ENCODE measurements at places on chromosomes 7 and 10.

GRCh38 chr10:20672741-20673140, 224.4 kb downstream of the NEBL start:
- DNase-seq = no peak

DNA sequence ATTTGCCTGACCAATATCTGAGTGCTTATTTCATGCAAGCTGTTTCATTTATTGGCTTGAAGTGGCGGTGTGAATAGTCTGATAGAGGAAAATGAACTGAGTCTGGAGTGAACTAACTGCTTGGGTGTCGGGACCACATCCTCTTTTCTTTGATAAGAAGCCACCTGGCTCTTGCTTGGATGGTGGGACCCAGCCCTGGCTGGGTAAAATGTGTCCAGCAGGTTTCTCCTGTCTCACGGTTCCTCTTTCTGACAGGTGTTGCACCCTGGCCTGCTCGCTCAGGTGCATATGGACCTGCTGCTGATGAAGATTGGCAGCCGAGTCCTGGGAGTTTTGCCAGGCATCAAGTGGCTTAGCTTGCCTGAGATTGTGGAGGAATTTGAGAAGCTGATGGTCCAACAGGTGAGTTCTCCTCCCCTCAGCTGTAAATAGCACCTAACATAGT, 1.6 kb downstream of the ADCK2 start:
- DNase-seq = no peak

DNA sequence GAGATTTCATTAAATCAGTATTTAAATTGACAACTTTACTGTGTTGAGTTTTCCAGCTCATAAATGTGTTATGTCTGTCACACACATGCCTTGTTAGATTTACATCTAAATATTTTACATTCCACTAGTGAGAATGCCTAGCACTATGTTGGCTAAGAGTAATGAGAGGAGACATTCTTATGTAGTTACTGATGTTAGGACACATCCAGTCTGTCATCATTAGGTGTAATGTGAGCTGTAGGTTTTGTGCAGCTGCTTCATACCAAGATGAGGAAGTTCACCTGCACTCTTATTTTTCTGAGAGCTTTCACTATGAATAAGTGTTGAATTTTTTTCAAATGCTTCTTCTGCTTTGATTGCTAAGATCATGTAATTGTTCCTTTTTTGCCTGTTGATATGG, 218.0 kb upstream of the IGFBP3 start:
- no peak for DNase-seq

DNA sequence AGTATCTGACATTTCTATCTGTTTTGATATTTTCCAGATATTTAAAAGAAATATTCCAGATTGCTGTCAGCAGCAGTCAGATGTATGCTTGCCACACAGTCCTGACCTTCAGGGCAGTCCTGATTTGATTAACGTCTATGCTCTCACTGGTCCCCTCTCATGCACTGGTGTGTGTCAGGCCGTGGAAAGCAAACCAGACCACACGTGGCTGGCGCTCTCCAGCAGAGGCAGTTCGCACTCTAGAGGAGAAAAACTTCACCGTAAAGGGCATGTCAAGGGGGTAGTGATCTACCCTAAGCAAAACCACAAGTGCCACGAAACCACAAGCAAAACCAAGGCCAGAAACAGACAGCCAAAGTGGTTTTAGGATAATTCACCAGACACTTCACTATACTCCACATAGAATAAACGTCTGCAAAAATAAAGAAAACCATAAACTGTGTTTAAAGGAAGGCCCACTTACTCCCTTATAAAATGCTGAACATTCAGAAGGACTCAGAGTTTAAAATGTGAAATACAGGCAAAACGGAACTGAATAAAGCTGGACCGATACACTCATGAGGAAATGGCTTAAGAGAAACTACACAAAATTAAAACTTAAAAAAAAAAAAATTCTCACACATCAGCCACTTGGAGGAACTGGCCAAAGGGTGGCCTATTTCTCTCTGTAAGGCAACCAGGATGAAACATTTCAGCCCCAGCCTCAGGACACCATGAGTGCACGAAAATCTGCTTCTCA, 26.4 kb downstream of the PARP12 start:
- DNase-seq = peak; percentile 64

DNA sequence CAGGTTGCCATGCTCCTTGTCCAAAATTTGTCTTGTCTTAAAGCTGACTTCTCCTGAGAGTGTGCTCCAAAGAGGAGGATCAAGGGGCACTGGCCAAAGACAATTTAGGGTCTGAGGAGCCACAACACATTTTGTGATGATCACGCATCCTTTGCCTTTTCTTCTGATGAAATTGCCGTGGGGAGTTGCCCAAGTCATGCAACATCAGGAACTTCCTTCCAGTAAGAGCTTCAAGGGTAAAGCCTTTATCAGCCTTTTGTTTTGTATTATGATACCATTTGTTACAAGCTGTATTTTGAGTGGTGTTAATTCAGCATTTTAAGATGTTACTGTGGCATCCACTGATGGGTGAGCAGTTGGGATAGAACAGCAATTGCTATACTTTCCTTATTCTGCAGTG, 131.2 kb upstream of the MKI67 start:
- no peak for DNase-seq

- DNase-seq = no peak
Measured at GRCh38 chr7:82468435-82468834, 24.9 kb upstream of the CACNA2D1 start.

DNA sequence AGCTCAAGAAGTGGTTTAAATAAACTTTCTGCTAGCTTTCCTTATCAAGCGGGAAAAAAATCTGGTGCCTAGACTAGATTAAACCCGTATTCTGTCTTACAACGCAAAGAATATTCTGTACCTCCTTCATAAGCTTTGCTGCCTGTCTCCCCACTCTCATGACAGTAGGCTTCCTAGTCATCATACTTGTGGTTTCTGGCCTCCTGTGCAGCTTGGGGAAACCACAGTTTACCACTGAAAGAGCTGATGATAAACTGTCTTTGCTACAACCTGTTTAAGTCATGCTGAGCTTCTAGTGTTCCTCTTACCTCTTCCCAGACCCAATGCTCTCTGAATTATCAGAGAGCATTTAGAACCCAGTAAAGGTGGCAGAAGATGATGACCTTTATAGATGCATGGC, 55.0 kb downstream of the PODXL start:
- peak; percentile 87 for DNase-seq

DNA sequence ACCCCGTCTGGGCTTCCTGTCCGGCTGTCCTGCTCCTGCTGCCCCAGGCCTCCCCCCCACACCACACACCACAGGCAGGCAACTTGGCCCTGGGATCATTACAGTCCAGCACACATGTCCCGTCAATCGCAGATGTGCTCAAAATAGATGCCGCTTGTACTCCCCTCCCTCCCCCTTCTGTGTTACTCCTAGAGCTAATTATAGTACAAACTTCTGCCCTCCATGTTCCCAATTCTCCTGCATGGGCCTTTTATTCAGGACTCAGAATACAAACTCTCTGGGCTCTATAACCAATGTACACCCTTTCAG, at the start of gene SYNPO2L:
TSS of gene SYNPO2L (minus strand) at position 40 of the 309 bp plus-strand sequence. CDS start 107 bp downstream, outside the sequence.
- DNase-seq = no peak

DNA sequence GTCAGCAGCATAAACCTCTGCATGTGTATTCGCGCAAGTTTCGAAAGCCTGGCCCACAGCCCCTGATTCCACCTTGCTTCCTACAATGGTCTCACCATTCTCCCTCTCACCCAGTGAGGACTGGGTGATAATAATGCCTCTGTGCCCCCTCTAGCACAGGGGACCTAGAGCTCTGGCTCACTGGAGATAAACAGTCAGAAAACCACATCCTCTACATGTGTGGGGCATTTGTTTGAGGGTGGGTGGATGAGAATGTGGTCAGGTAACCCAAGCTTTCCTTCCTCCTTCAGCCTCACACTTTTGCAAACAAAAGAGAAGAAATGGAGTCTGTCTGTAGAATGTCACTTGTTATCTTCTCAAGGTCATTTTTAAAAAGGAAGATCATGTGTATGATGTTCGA, 373.5 kb downstream of the KCNMA1 start:
- DNase-seq = peak; percentile 94

GRCh38 chr10:52368725-52369124, 54.6 kb downstream of the DKK1 start:
- DNase-seq = no peak

GRCh38 chr7:87580636-87581035, 20.0 kb downstream of the ABCB1 start:
- DNase-seq = no peak

GRCh38 chr10:60367901-60368300, 21.8 kb downstream of the ANK3 start:
- DNase-seq = no peak

- DNase-seq = no peak
Measured at GRCh38 chr7:36115448-36116321, 37.4 kb upstream of the EEPD1 start.

DNA sequence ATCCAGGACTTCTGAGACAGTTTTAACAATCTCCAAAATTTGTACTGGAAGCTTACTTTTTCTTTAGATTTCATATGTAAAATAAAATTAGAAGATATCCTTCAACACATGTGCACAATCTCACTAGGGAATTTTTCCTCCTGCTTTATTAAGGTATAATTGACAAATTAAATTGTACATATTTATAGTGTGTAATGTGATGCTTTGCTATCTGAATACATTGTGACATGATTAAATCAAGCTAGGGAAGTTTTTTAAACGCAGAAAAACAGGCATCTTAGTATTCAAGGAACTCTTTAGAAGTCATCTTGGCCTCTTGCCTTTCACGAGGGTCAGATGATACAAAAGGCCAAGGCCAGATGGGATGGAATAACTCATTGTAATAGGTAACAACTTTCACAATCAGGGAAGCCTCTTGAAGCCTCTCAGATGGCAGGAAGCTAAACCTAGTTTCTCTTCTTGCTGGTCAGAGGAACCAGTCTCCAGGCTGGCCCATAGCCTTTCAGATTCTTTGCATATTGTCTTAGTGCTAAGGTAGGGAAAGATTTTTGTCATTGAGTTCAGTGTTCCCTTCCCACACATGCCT, 78.7 kb downstream of the RHOBTB1 start:
- DNase-seq = no peak

GRCh38 chr7:50533866-50534265, 31.3 kb downstream of the DDC start:
- DNase-seq = no peak

DNA sequence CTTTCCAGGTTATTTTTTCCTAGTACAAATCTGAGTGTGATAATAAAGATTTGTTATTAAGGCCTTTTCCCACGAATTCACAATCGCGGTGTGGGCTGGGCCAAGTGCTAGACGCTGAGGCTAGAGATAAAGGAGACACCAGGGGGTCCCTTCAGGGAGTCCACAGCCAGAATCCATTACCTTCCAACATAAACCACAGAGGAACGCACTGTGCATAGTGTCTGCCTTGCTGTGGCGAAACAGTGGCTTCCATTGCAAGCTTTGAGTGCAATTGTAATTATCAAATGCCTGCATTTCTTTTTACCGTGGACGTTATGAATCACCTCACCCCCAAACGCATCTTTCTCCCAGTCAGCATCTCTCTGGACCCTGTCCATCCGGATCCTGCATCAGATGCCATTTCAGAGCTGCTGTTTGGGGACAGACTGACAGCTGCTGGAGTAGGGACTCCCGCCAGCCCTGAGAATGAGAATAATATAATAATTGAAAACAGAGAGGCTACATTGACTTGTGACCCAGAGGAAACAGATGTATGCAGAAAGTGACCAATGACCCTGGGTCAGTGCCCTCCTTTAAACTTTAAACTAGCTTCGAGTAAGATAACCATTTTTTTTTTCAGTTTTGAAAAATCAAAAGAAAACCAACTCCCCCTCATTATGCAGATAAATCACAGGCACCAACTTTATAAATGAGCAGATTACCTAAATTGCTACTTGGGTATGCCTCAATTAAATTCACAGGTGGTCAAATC, 456.2 kb upstream of the NRP1 start:
- no peak for DNase-seq

- no peak for DNase-seq
Measured at GRCh38 chr7:71784781-71785180, 627.4 kb downstream of the CALN1 start.

GRCh38 chr7:47624689-47625088, 42.8 kb upstream of the TNS3 start:
- no peak for DNase-seq

GRCh38 chr10:17766731-17767130, 14.7 kb downstream of the TMEM236 start:
- DNase-seq = no peak

DNA sequence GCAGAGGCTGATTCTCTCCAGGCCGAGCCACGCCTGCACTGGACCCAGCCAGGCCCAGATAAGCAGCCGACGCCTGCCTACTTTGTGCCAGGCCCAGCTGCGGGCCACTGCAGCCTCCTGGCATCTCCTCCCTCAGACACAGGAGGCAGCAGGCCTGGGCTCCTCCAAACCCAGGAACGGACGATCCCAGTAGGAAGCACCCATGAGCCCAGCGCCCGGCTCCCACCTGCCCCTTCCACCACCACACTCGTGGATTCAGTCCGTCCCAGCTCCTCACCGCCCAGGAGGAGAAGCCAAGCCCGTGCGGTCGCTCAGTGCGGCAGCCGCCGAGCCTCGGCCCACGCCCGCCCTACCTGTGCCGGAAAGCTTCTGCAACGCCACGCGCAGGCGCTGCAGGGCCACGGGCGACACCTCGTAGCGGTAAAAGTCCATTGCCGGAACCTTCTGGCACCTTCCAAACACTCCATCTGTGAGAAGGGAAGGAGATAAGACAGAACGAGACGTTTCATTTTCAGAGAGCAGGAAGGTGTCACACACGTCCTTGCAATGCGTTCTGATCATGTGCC, 271.1 kb downstream of the PTPRN2 start:
- DNase-seq = no peak

- no peak for DNase-seq
Measured at GRCh38 chr7:117665368-117665767, 185.5 kb downstream of the CFTR start.

- no peak for DNase-seq
Measured at GRCh38 chr7:127715901-127716300, 63.9 kb downstream of the SND1 start.

- no peak for DNase-seq
Measured at GRCh38 chr10:121437596-121437995, 160.6 kb downstream of the FGFR2 start.

DNA sequence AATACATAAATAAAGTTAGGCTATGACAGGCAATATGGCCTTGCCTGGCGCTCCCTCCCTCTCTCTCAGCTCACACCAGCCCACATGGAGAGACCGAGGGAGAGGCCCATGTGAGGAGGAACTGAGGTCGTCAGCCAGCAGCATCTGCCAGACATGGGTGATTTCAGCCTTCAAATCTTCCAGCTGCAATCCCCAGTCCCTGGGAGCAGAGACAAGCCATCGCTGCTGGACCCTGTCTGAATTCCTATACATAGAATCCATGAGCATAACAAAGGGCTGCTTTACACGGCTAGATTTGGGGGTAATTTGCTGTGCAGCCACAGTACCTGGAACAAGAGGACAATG, 35.6 kb downstream of the ANKRD16 start:
- no peak for DNase-seq

DNA sequence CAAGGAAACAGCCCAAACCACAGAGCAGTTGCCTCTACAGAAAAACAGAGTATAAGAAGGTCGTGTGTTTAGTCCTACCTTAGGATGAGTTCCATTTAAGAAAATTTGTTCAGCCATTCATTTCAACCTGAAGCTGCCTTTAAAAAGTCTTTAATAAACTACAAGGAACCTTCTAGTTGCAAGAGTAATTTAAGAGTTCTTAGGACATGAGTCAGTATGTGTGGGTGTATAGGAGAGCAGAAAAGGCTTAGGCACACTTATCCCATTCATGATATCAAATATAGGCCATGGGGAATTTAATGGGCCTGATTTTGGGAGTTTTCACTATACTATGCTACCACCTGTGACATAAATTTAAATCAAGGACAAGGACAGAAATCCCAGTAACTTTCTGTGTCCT, 496.8 kb downstream of the TFEC start:
- DNase-seq = no peak

Data from common myeloid progenitor, CD34-positive (primary cell).